ENCODE measurements at places on chromosomes 3 and 15.

DNA sequence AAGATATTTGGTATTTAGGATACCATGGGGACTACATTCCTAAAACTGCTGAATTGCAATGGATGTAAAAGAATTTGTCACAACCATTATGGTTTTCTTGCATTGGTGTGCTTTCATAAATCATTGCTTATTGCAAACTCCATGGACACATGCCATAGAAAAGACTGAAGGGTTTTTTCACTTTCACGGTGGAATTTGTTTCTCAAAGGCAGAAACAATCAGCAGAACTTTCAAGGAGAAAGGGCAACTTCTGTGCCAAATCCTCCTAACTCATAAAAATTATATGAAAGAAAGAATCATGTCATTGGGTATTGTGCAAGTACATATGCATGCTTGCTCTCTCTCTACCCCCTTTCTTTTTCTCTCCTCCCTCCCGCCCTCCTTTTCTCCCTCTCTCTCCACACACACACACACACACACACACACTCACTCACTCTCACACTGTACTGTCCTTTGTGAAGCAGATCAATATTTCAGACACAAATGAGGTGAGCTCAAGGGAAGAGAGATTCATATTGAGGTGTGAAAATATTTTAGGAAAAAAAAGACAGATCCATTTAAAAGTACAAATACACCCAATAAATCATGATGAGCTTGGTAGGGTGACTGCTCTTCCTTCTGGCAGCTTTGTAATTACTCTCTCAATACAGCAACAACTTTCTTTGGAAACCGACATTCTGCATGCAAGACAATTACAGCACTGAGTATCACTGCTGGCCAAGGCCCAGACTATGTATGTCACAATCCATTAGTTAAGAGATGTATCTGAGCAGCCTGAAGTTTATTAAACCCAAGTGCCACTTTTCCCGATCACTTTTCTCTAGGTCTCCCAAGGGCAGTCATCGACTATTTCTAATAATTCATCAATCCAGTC lies 492.6 kb downstream of the TUSC7 start:
- no peak for DNase-seq

- DNase-seq: peak; percentile 34
Observed at GRCh38 chr3:70064194-70064779, 64.8 kb downstream of the SAMMSON start.

DNA sequence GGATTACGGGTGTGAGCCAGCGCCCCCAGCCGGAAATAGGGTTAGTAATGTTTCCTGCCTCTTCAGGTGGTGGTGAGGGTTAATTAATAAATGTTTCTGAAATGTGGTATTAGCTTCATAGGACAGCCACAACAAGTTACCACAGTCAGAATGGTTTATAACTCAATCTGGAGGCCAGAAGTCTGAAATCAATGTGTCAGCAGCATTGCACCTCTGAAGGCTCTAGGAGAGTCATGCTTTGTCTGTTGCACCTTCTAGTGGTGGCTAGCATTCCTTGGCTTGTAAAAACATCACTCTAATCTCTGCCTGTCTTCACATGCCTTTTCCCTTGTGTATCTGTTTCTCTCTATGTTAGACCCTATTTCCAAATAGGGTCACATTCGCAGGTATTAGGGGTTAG lies 7.8 kb upstream of the RPSA start:
- no peak for DNase-seq

- no peak for DNase-seq
Observed at GRCh38 chr3:126340081-126340511, 17.1 kb downstream of the KLF15 start.

- DNase-seq: no peak
Observed at GRCh38 chr3:69944931-69945493, 54.5 kb upstream of the SAMMSON start.

DNA sequence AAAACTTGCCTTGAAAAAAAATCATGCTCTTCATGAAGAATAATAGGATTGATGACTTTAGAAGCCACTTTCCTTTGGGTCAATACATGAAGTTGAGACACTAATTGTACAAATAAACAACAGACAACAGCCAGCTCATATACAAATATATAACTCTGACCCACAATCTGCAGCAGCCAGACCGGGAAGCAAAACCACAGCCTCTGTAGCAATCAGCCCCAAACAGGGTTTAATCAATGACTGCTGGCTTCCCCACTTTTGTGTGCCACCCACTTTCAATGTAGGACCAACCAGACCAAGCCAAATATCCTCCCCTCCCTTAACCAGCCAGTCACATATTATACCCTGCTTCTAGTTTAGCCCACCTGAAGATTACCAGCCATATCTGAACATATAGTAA lies 39.0 kb downstream of the IFT57 start:
- no peak for DNase-seq

DNA sequence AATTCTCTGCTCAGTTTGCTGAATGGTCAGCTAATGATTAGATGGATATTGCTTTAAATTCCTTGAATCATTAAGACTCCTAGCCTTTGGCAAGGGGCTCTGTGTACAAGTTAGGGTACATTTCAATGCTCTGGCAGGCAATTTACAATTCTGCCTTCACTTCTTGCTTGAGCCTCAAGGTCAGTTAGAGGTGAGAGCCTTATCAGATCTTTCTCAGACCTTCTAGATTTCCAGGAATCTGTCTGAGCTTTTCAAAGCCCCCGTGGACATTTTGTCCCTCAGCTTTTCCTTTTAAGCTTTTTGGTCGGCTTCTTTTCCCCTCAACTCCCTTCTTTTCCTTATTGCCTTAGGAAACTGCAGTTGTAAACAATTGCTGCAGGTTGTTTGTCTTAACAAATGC lies 34.7 kb downstream of the TGM4 start:
- DNase-seq: no peak

DNA sequence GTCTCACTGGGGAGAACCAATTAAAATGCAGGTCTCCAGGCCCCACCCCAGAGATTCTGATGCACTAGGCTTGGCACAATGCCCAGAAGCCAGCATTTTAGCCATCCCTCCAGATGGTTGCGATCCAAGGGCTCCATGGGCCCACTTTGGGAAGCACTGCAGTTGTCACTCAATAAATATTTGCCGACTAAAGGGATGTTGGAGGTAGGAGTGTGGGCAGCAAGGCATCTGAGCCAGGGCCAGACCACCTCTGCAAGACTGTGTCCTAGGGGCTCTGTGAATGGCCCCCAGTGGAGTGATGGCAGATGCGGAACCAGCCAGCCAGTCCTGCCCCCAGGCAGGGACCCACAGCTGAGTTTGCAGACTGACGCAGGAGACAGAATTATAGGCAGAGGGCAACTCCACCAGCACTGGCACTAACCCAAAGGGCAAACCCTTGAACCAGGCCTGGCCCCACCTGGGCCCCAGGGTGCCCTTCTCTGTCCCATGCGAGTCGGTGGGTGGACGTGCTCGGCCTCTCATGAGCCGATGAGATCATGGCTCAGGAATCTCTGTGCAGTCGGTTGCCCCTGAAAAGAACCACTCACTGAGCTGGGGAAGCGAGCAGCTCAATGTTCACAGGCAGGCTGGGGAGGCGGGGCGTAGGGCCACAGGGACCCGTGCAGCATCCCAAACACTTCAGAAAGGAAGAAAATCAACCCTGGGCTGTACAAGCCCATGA lies 49.7 kb downstream of the SEMA5B start:
- peak; percentile 98 for DNase-seq

GRCh38 chr15:58699769-58700168 lies 49.7 kb downstream of the ADAM10 start:
- DNase-seq: no peak

GRCh38 chr3:190435618-190436017 lies 14.1 kb downstream of the TMEM207 start:
- DNase-seq: no peak
